ENCODE measurements at places on chromosomes 7 and 10. TPM values are rescaled to one million over a fixed set of nuclear protein-coding genes. Genes with fewer than 3 reads are reported as not detected.
A peak's percentile ranks its signal among the peaks of the same experiment; 100 is the strongest.

DNA sequence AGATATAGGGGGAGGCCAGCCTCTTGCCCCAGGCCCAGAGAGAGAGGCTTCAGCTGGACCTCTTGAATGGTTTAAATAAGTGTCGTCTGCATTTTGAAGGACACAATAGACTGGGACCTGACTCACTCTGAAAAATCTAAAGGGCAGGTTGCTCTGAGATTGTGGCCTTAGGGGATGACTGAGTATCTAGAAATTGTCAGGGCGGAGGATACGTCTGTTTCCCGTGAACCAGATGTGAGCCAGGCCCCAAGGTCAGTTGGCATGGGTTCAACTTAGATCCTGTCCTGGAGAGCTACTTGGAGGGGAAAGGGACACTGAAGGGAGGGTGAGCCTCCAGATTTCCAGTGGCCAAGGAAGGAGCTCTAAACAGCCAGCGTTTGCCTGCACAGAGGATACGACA lies 110.2 kb downstream of the CHN2 start:
- H3K4me3 ChIP-seq = no peak overlapping the region
- no peaks in the 10 kb centered on the region for H3K27me3 ChIP-seq
- DNase-seq = no peak
- no peaks in the 10 kb centered on the region for H3K4me1 ChIP-seq

Gene NEUROD6
- total RNA-seq = not detected

DNA sequence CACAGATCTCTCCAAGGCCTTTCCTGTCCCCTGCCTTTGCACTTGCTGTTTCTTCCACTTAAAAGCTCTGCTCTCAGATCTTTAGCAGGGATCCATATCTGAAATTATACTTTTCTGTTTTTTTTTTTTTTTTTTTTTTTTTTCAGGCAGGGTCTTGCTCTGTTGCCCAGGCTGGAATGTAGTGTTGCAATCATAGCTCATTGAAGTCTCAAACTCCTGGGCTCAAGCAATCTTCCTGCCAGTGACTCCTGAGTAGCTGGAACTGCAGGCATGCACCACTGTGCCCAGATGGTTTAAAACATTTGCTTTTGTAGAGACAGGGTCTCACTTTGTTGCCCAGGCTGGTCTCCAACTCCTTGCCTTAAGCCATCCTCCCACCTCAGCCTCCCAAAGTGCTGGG lies 5.0 kb upstream of the TSPAN15 start:
- DNase-seq = no peak
- peak overlapping the region; percentile 66 for H3K27ac ChIP-seq
- no peaks in the 10 kb centered on the region for H3K27me3 ChIP-seq
- H3K4me1 ChIP-seq = no peaks in the 10 kb centered on the region
- H3K4me3 ChIP-seq = no peak overlapping the region

Gene GPNMB
- total RNA-seq = 460 TPM

GRCh38 chr7:33821970-33822369 lies 83.4 kb upstream of the BMPER start:
- DNase-seq = no peak
- H3K4me1 ChIP-seq = no peaks in the 10 kb centered on the region
- H3K36me3 ChIP-seq = no peaks in the 10 kb centered on the region
- H3K27ac ChIP-seq = no peak overlapping the region

DNA sequence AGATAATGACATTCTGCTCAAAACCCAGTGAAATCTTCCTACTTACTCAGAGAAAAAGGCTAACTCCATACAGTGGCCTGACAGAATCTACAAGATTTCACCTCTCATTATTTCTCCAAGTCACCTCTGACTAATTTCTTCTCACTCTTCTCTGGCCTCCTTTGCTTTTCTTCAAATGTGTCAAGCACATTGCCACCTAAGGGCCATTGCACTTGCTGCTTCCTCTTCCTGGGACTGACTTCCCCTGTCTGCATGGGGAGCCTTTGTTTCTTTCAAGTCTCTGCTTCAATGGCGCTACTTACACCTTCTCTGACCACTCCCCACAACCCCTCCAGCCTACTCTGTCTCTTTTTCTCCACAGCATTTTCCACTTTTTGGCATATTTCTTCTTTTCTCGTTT lies 36.0 kb downstream of the PRTFDC1 start:
- H3K4me1 ChIP-seq = no peaks in the 10 kb centered on the region
- H3K27ac ChIP-seq = no peak overlapping the region
- DNase-seq = no peak
- H3K36me3 ChIP-seq = no peaks in the 10 kb centered on the region
- H3K27me3 ChIP-seq = no peaks in the 10 kb centered on the region

GRCh38 chr7:134963036-134963435 lies 23.3 kb upstream of the AGBL3 start:
- no peak overlapping the region for H3K27ac ChIP-seq
- no peak for DNase-seq
- no peaks in the 10 kb centered on the region for H3K4me1 ChIP-seq
- no peaks in the 10 kb centered on the region for H3K27me3 ChIP-seq
- H3K4me3 ChIP-seq = no peak overlapping the region
- H3K36me3 ChIP-seq = no peaks in the 10 kb centered on the region

DNA sequence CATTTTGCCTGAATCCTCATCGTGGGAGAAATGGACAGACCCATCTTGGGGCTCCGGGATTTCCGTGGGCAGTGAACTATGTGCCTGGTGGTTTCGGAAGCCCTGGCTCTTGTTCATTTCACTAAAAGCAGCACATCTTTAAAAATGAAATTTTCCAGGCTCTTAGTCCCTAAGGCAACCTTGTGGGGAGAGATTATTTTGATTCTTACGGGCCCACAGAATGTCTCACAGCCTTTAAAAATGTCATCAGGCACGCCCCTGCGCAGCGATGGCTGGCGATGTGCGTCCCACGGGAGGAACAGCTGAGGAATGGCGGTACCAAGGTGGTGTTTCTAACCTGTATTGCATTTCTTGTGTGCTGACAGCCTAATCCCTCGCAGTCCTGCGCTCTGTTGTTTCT lies 189.7 kb downstream of the CCDC3 start:
- no peak for DNase-seq
- H3K27ac ChIP-seq = no peak overlapping the region
- no peaks in the 10 kb centered on the region for H3K27me3 ChIP-seq
- no peak overlapping the region for H3K4me3 ChIP-seq
- no peaks in the 10 kb centered on the region for H3K36me3 ChIP-seq

DNA sequence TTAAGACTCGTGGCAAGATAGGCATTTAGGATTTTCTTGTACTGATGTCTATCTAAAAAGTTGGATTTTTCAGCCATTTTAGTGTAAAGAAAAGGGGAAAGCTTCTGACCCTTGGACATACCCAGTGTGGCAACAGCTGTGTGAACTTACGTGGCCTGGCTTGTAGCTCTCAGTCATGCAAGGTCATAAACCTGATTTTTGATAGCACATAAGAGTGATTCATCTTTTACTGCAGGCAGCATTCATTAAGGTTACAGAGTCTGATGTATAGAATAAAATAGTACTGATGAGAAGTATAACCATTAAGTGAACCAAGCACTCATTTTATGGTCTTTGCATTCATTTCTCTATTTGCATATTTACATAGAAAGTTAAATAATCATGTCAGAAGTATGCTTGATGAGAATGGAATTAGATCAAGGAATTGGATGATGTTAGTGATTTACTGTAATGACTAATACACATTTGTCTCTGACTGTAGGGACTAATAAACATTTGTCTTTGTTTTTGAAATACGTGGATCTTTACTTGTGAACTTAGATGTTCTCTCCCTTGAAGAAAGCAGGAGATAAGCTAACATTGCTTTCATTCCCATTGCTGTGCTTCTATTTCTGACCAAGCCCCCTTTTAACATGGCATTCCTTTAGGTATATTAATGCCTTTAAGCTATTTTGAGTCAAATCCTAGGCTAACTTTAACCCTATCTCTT lies 88.2 kb downstream of the GSDME start:
- H3K36me3 ChIP-seq = no peaks in the 10 kb centered on the region
- no peak overlapping the region for H3K27ac ChIP-seq
- no peak for DNase-seq
- H3K4me3 ChIP-seq = no peak overlapping the region
- H3K27me3 ChIP-seq = no peaks in the 10 kb centered on the region

DNA sequence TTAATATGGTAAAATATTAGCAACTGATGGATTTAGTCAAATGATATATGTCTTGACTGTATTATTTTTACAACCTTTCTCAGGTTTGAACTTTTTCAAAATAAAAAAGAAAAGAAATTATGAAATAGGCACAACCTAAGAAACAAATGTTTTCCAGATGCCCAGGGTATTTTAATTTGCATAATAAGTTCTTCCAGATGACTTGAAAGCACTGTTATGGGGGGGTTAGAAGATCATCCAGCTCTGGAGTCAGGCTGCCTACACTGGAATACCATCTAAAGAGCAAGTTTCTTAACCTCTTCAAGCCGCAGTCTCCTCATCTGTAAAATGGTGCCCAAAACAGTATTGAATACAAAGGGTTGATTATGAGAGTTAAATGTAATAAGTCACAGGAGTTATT lies 32.1 kb downstream of the CREB3L2 start:
- H3K36me3 ChIP-seq = no peaks in the 10 kb centered on the region
- H3K27ac ChIP-seq = peak overlapping the region; percentile 84
- H3K4me3 ChIP-seq = no peak overlapping the region
- no peak for DNase-seq

GRCh38 chr10:6563075-6563474 lies 17.0 kb downstream of the PRKCQ start:
- no peaks in the 10 kb centered on the region for H3K36me3 ChIP-seq
- no peaks in the 10 kb centered on the region for H3K4me1 ChIP-seq
- H3K27me3 ChIP-seq = no peaks in the 10 kb centered on the region
- DNase-seq = no peak
- no peak overlapping the region for H3K27ac ChIP-seq

Gene SPAG6
- total RNA-seq = not detected

Gene TMEM60
- 13.1 TPM for total RNA-seq

Gene CALD1
- total RNA-seq = 335 TPM

Gene PLAC9
- 66.2 TPM for total RNA-seq

DNA sequence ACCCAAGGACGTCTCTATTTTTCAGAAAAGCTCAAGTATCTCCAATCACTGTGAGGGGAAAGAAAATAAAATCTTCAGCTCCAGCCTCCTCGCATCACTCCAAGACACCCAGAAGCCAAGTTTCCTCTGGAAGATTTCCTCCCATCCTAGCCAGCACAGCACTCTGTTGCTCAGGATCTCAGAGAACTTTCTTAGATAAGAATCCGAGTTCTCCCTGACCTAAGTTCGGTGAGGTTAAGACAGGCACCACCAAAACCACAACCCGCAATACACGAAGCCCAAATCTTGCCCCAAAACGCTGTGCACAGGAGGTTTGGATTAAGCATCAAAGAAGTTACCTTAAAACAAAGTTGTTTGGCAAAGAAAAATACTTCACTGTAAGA lies 4.2 kb downstream of the FAM53B start:
- H3K4me3 ChIP-seq = peak overlapping the region; percentile 55
- DNase-seq = no peak
- H3K36me3 ChIP-seq = no peaks in the 10 kb centered on the region

- H3K27ac ChIP-seq = no peak overlapping the region
- H3K4me3 ChIP-seq = no peak overlapping the region
- H3K4me1 ChIP-seq = no peaks in the 10 kb centered on the region
Measured at GRCh38 chr10:49508249-49508648, 30.7 kb downstream of the ERCC6 start.

DNA sequence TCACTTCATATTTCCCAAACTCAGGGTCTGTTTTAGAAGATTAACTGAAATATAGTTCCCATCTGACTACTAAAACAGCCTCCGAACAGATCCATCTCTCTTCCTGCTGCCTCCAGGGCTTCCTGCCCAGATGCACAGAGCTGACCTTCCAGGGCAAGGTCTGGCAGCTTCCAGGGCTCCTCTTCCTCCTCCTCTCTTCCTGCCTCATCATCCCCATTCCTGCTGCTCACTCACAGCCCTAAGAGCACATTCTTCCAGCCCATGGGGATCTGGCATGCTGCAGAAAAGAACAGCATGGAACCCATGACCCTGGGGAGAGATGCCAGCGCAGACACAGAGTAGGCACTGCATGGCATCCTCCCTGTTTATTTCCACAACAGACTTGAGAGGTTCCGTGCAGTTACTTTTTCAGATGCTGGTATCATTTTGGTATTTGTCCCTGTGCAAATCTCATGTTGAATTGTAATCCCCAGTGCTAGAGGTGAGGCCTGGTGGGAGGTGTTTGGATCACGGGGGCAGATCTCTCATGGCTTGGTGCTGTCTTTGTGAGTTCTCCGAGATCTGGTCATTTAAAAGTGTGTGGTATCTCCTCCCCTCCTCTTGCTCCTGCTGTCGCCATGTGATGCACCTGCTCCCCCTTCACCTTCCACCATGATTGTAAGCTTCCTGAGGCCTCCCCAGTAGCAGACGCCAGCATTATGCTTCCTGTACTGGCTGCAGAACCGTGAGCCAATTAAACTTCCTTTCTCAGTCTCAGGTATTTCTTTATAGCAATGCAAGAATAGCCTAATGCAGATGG lies 4.4 kb downstream of the PKD1L1 start:
- H3K36me3 ChIP-seq = no peaks in the 10 kb centered on the region
- no peaks in the 10 kb centered on the region for H3K4me1 ChIP-seq
- no peak for DNase-seq
- H3K27ac ChIP-seq = no peak overlapping the region

Gene GRM3
- not detected for total RNA-seq

- DNase-seq = no peak
- H3K36me3 ChIP-seq = no peaks in the 10 kb centered on the region
- H3K27ac ChIP-seq = peak overlapping the region; percentile 91
- no peak overlapping the region for H3K4me3 ChIP-seq
Measured at GRCh38 chr10:119656760-119657159, 5.6 kb downstream of the BAG3 start.

- H3K36me3 ChIP-seq = no peaks in the 10 kb centered on the region
- no peak for DNase-seq
- H3K4me3 ChIP-seq = peak overlapping the region; percentile 6
- H3K27me3 ChIP-seq = no peaks in the 10 kb centered on the region
Measured at GRCh38 chr7:51121931-51122425, 194.6 kb downstream of the COBL start.

Data from breast epithelium (tissue), 4 donors.